Suprapubic skin (tissue), 4 donors: ENCODE measurements at places on chromosomes 6 and 20. TPM values are rescaled to one million over a fixed set of nuclear protein-coding genes. Genes with fewer than 3 reads are reported as not detected.

- H3K27ac ChIP-seq, result no peak overlapping the region
- no peak for DNase-seq
- no peaks in the 10 kb centered on the region for H3K4me1 ChIP-seq
Observed at GRCh38 chr6:149913540-149914240, 9.2 kb downstream of the RAET1G start.

- peaks cover 22% of the 10 kb centered on the region for H3K4me1 ChIP-seq
- peaks cover 13% of the 10 kb centered on the region for H3K36me3 ChIP-seq
- no peak overlapping the region for H3K27ac ChIP-seq
- no peaks in the 10 kb centered on the region for H3K27me3 ChIP-seq
- no peak overlapping the region for H3K4me3 ChIP-seq
Observed at GRCh38 chr6:41694815-41695526, 40.4 kb downstream of the TFEB start.

MTHFD1L gene
- total RNA-seq, result 4.1 TPM

GRCh38 chr6:18076231-18076630, 46.2 kb downstream of the NHLRC1 start:
- H3K4me3 ChIP-seq, result no peak overlapping the region
- no peak for DNase-seq
- no peak overlapping the region for H3K27ac ChIP-seq
- H3K36me3 ChIP-seq, result no peaks in the 10 kb centered on the region
- no peaks in the 10 kb centered on the region for H3K4me1 ChIP-seq

DNA sequence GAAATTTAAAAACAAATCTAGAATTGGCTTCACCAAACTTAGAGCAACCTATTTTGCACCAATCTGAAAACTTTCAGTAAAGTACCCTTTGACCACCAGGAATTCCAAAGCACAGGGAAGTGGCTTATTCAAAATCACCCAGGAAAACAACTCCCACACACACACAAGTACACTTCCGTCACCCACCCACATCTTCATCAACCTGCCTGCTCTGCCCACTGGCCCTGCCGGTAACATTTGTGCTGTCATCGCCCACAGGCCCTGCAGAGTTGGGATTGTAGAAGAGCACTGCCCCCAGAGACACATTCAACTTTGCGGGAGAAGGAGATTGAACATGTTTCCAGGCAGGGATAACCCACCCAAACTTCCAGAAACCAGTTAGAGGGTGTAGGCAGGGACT, 19.3 kb upstream of the SCML4 start:
- no peak for DNase-seq
- H3K27me3 ChIP-seq, result peaks cover 18% of the 10 kb centered on the region
- H3K4me3 ChIP-seq, result no peak overlapping the region
- no peak overlapping the region for H3K27ac ChIP-seq

- H3K4me1 ChIP-seq, result no peaks in the 10 kb centered on the region
- no peak overlapping the region for H3K4me3 ChIP-seq
Observed at GRCh38 chr6:70518723-70519122, 48.0 kb upstream of the SDHAF4 start.

ENPP5 gene
- total RNA-seq, result 4.5 TPM

DNA sequence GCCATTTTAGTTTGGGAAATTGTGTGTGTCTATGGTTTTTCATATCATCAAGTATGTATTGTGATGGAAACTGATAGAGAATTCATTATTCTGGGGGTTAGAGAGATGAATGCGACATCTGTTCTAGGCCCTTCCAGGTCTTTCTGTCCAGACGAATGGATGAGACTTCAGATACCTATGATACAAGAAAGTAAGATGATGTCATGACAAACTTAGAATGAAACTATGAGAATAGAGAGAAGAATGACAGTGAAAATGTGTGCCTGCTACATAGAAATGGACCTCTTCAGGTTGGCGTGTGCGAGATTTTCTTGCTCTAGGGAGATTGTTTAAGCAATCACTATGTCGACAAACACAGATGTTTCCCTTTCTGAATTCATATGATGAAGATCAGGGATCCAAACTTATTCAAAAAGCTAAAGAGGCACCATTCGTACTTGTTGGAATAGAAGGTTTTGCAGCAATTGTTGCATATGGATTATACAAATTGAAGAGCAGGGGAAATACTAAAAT, 76.1 kb downstream of the SCAND1 start:
- DNase-seq, result no peak
- H3K4me1 ChIP-seq, result peaks cover 18% of the 10 kb centered on the region
- H3K4me3 ChIP-seq, result no peak overlapping the region
- H3K36me3 ChIP-seq, result no peaks in the 10 kb centered on the region
- no peak overlapping the region for H3K27ac ChIP-seq
- no peaks in the 10 kb centered on the region for H3K27me3 ChIP-seq

TINAG gene
- not detected for total RNA-seq

DNA sequence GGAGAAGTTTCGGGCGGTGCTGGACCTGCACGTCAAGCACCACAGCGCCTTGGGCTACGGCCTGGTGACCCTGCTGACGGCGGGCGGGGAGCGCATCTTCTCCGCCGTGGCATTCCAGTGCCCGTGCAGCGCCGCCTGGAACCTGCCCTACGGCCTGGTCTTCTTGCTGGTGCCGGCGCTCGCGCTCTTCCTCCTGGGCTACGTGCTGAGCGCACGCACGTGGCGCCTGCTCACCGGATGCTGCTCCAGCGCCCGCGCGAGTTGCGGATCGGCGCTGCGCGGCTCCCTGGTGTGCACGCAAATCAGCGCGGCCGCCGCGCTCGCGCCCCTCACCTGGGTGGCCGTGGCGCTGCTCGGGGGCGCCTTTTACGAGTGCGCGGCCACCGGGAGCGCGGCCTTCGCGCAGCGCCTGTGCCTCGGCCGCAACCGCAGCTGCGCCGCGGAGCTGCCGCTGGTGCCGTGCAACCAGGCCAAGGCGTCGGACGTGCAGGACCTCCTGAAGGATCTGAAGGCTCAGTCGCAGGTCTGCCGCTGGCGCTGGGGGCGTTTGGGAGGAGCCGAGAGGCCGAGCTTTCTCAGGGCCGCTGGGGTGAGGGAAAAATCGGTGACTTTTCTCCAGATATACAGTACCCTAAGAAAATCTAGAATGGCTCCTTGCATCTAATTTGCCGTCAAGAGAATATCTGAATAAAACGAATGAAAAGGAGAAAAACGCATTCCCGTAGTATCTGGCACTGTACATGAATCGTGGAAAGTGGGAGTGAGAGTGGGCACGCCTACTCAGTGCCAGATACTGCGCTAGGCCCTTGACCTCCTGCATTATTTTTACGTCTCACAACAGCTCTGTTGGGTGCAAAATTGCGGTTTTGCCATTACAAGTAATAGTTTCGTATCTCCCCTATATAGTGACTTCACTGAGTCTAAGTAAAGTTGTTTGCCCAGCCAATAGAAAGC, 1.0 kb downstream of the CALHM6 start:
- H3K36me3 ChIP-seq, result no peaks in the 10 kb centered on the region
- peak; percentile 71 for DNase-seq
- H3K27me3 ChIP-seq, result peaks cover 34% of the 10 kb centered on the region
- peak overlapping the region; percentile 1 for H3K27ac ChIP-seq

DNA sequence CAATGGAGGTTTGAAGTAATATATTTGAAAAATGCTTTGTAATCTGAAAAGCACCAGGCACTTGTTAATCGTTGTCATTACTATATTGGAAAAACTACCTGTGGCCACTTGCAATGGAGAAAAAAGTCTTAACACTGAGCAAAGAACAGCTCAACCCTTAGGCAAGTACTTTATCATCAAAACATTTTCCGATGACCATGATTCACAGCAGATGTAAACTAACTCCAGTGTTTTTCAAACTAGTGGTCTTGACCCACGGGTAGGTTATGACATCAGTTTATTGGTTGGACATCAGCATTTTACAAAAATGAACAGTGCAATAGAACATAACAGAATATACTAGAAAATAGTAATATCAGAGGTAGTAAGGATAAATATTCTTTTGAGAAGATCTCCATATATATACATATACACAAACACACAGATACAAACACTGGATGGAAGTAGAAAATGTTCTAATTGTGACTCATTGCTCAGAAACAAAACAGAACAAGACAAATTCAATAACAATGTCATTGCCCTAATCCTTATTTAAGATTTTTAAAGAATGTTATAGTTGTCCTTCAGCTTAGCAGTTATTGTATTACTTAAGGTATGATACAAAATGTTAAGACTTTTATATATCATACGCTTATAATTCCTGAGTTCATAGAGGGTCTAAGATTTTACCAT, 123.0 kb downstream of the PLCB1 start:
- no peak overlapping the region for H3K4me3 ChIP-seq
- no peak for DNase-seq
- no peaks in the 10 kb centered on the region for H3K4me1 ChIP-seq
- H3K27ac ChIP-seq, result no peak overlapping the region

PLAGL2 gene
- 13.0 TPM for total RNA-seq

DNA sequence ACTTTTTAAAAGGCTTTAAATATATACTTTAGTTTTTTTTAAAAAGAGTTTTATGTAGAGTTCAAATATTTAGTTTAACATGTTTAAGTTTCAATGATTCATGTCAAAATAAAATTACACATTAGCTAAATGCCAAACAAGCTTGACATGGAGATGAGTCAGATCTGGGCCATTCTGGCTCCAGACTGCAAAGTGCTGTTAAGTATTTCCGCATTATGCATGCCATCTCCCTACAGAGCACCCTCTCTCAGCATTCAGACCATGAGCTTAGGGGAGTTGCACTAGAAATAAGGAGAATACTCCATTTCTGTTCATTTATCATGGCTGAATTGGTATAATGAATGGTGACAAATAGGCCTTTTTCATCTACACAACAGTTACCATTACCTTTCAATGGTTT, 21.5 kb upstream of the HS3ST5 start:
- H3K4me3 ChIP-seq, result no peak overlapping the region
- no peaks in the 10 kb centered on the region for H3K36me3 ChIP-seq
- no peaks in the 10 kb centered on the region for H3K27me3 ChIP-seq
- H3K27ac ChIP-seq, result no peak overlapping the region
- no peaks in the 10 kb centered on the region for H3K4me1 ChIP-seq

MRPL18 gene
- 53.9 TPM for total RNA-seq

CST4 gene
- total RNA-seq, result not detected

CCN2 gene
- 84.1 TPM for total RNA-seq

DNA sequence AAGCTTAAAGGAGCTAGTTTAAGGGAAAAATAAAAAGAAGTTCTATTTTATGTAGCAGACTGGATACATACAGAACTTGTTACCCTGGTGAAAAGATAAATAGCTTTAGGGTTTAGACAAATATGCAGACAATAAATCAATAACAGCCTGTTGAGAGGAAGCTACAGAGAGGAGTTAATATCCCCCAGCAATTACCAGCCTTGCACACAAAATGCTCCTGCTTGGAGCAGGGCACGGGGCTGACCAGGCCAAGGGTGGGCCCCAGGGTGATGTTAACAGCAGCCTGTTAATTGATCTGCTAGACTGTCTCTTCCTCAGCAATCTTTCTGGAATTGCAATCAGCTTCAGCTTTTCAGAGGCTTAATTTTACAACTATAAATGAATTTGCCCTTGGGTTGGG, 125.1 kb upstream of the SOX4 start:
- H3K4me1 ChIP-seq, result no peaks in the 10 kb centered on the region
- no peaks in the 10 kb centered on the region for H3K27me3 ChIP-seq
- no peak overlapping the region for H3K27ac ChIP-seq
- H3K36me3 ChIP-seq, result no peaks in the 10 kb centered on the region
- H3K4me3 ChIP-seq, result no peak overlapping the region

GRCh38 chr6:32154514-32155161, 697 bp downstream of the PPT2 start:
- H3K4me1 ChIP-seq, result peaks cover 43% of the 10 kb centered on the region
- no peaks in the 10 kb centered on the region for H3K27me3 ChIP-seq

DNA sequence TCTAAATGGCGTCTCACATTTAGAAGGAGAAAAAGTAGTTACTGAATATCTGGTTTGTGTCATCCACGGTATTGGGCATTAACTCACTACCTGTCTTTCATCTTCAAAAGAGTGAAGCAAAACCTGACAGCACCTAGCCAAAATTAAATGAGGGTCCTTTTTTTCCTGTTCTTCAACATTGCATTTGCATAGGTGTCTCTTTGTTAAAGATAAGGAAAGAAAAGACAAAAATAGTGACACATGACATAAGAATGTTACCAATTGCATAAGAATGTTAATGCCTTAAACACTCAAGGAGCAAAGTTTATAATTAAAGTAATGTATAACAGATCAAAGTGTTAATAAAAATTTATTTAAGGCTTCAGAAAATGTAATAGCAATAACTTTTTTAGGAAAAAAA, 61.4 kb upstream of the MANEA start:
- no peaks in the 10 kb centered on the region for H3K4me1 ChIP-seq
- H3K27ac ChIP-seq, result no peak overlapping the region
- H3K27me3 ChIP-seq, result no peaks in the 10 kb centered on the region
- no peaks in the 10 kb centered on the region for H3K36me3 ChIP-seq

- peak overlapping the region; percentile 84 for H3K4me3 ChIP-seq
- no peak for DNase-seq
- H3K36me3 ChIP-seq, result no peaks in the 10 kb centered on the region
- H3K27me3 ChIP-seq, result no peaks in the 10 kb centered on the region
Observed at GRCh38 chr6:3162067-3162497, 4.7 kb upstream of the TUBB2A start.

FOXQ1 gene
- 81.9 TPM for total RNA-seq

FERMT1 gene
- total RNA-seq, result 39.3 TPM

DNA sequence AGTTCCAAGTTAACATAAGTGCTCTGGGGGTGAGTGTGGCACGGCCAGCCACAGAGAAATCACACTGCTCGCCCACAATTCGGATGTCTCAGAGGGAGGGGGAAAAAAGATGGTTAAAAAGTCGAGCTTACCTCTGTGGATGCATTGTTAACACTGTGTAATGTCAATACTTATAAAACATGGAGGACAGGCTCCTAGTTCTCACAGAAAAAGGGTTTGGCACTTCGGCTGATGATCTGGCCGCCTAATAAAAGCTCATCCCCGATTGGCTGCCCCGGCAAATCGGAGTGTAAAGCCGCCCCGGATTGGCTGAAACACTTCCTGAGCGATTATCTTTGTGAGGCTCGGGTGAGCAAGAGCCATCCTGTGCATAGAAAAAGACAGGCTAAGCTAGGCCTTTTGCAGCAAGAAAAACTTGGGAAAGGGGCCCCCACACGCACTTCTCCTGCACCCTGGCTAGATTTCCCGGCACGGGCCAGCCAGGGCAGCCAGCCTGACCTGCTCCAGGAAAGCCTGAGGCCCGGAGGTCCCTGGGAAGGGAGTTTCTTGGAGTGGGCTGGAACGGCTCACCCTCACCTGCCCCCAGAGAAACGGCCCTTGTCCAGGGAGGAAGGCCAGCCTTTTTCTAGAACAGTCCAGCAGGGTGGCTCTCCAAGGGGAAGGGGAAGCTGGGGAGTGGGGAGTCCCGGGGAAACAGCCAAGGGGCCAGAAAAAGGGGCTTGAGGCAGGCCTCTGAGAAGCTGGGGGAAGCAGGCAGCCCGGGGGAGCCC, at the start of gene ZMYND8:
Gene ZMYND8 (minus strand): TSS at position 174 of the 770 bp plus-strand sequence. CDS start 29 bp downstream, at position 145.
- H3K27ac ChIP-seq, result peak within 1 kb of the TSS; percentile 99
- peaks cover 100% of the 10 kb centered on the region for H3K4me1 ChIP-seq
- peak within 1 kb of the TSS; percentile 31 for H3K4me3 ChIP-seq
- DNase-seq, result peak; percentile 95

DNA sequence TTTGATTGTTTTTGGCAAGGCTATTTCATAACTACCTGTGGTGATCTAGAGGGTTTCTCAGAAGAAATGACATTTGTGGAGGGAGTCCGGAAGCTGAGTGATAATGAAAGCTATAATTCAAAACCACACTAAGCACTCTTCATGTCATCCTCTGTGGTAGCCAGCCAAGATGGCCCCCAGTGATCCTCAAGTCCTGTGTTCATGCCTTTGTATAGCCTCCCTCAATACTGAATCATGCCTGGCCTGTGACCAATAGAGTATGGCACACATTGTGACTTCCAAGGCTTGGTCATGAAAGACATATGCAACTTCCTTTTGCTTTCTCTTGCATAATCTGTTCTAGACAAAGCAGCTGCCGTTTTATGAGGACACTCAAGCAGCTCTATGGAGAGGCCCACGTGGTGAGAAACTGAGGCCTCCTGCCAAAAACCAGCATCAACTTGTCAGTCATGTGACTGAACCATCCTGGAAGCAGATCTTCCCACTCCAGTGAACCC, 12.8 kb upstream of the DNAAF9 start:
- no peaks in the 10 kb centered on the region for H3K36me3 ChIP-seq
- no peaks in the 10 kb centered on the region for H3K27me3 ChIP-seq
- peak overlapping the region; percentile 60 for H3K27ac ChIP-seq
- H3K4me3 ChIP-seq, result no peak overlapping the region
- DNase-seq, result no peak
